ENCODE measurements at places on chromosomes 13 and 19.

DNA sequence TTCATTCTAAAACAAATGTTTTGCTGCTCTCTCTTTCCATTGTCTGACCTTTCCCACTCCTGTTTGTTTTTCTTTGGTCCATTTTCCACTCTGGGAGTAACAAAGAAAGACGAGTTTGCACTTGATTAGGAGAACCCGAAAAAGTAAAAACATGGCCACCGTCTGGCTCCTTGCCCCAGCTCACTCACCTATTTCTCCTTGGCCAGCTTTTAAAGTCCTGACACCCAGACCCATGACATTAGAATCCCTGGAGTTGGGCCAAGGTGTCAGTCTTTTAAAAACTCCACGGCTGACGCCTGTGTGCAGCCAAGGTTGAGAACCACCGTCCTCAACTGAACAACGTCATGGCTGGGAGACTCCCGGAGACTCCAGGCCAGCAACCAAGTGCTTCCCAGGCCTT lies 63.6 kb upstream of the FLT1 start:
- DNase-seq = no peak

DNA sequence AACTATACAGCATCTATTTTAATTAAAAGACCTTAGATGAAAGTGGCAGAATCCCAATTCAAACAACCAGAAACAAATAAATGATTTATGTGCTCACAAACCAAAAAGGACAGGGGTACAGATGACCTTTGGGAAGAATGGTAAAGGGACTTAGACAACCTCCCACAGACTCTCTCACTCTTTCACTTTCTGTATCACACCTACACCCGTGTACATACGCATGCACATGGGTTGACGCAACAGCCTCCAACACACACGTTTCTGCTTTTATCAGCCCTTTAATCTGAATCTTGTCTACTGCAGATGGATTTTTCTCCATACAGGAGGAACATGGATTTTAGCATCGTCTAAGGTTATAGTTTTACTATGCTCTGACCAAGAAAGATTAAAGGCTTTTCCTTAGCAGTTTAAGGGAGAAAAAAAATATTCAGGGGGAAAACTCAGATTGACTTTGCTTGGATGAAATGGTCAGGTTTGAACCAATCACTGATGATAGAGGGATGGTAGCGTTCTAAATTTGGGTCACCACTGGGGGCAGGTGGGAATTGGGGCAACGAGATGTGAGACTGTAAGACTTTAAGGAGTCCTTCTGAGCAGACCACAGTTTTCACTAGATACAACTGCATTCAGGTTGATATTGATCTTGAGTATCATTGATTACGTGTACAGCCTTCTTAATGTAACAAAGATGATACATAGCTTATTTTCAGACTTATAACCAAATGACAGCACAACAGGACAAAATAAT lies 166.1 kb downstream of the ITGBL1 start:
- no peak for DNase-seq

- DNase-seq = no peak
Observed at GRCh38 chr13:103948426-103948825, 882.2 kb upstream of the SLC10A2 start.

DNA sequence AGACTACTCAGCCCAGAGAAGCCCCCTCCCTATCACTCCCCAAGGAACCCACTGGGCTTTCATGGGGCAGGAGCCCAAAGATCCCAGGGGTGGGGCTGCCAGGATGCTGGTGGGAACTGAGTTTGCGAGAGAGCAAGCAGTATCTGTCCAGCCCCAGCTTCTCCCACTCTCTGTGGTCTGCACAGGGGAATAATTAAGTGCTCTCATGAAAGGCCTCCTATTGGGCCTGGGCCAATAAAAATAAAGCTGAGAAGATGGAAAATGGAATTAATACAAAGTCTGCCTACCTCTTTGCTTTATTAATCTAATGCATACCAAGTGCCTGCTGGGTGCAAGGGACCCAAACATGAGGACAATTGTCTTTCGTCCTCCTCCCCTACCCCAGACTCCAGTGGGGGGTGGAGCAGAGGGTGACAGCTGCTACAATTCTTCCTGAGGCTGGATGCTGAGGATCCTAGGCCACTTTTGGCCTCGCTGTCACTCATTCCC lies 5.4 kb downstream of the DDX39A start:
- DNase-seq = no peak

DNA sequence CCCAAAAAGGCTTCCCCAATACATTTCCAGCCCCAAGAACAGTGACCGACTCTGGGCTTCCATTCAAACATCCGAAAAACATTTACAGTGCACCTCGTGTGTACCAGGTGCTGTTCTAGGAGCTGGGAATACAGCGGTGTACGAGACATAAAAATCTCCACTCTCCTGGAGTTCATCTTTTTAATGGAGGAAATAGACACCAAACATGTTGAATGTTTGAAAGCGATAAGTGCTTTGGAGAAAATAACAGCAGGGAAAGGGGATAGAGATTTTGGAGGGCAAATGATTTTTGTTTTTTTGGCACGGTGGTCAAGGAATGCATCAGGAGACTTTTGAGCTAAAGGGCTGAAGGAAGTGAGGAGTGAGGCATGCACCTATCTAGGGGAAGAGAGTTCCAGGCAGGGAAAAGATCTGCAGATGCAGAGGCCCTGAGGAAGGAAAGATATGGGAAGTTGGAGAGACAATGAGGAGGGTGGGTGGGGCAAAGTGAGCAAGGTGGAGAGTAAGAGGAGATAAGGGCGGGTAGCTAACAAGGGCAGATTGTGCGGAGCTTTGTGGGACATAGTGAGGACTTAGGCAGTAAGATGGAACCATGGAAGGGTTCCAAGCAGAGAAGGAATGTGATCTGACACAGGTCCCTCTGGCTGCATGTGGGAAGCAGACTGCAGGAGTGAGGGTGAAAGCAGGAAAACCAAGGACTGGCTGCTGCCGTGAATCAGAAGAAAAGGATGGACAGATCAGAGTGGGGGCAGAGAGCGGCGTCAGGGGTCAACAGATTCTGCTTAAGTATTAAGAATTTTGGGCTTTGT lies 703 bp upstream of the FBL start:
- DNase-seq = no peak

DNA sequence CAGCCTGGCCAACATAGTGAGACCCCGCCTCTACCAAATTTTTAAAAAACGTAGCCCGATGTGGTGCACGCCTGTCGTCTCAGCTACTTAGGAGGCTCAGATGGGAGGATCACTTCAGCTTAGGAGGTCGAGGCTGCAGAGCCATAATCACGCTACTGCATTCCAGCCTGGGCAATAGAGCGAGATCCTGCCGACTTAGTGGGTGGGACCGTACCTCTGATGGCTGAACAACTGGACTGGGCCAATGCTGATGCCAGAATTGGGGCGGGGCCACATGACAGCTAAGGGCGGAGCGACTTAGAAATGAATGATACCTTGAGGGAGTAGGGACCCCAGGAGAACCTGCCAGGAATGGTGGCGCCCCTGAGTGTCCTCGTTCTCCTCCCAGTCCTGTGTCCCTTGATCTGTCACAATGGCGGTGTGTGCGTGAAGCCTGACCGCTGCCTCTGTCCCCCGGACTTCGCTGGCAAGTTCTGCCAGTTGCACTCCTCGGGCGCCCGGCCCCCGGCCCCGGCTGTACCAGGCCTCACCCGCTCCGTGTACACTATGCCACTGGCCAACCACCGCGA lies 3.6 kb downstream of the LTBP4 start:
- no peak for DNase-seq

DNA sequence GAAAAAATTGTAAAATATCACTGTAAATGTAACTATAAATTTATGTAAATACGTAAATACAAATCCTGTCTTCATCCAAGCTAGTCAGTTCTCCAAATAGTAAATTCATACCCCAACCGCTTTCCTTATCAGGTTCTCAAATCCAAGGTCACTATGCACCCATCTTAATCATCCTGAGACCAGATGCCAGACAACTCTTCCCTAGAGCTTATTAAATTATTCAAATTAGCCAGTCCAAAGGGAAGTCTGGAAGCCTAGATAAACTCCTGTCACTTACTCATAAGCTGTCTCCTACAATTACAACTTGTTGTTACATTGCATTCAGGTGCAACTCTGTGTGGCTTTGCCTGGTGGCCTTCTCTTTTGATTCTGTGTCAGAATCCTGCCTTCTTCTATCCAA lies 836.1 kb upstream of the PCDH20 start:
- DNase-seq = no peak

GRCh38 chr13:110549795-110550160 lies 11.7 kb downstream of the RAB20 start:
- no peak for DNase-seq

GRCh38 chr19:49832556-49832955 lies 14.5 kb downstream of the MED25 start:
- no peak for DNase-seq

GRCh38 chr13:94602467-94602866 lies 810 bp downstream of the GPR180 start:
- DNase-seq = no peak

GRCh38 chr19:7783991-7784423 lies 21.0 kb downstream of the CLEC4M start:
- no peak for DNase-seq

- peak; percentile 74 for DNase-seq
Observed at GRCh38 chr19:10431254-10431942, 11.1 kb downstream of the PDE4A start.

DNA sequence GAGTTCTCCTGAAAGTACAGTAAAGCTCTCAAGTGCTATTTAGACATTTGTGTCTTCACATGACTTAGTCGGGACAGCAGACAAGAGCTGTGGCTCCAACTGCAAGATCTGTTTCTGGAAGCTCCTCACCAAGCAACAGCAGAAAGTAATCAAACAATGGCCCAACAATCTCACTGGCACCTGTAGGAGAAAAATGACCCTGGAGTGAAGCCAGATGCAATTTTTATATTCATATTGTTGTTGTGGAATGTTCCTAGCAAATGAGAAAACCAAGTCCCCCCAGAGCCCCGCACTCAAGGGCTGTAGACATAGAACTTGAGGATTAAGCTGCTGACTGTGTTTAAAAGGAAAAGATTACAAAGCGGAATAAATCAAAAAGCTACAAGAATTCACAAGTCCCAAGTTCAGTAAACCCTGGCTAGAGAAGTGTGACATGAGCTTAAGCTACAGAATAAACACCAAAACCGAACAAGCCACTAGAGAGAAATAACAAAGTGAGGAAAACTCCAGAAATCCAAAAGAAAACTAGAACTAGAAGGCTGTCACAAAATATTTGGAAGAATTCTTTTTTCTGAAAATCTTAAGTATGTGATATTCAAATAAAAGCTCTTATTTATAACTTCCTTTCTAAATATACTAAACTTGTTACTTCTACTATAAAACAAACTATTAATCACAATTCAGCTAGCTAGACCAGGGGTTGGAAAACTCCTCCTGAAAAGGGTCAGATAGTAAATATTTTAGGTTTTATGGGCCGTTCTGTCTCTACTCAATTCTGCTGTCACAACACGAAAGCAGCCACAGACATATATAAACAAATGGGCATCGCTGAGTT lies 454.5 kb downstream of the SUCLA2 start:
- no peak for DNase-seq

GRCh38 chr19:34500656-34501120 lies 19.1 kb downstream of the WTIP start:
- DNase-seq = no peak

DNA sequence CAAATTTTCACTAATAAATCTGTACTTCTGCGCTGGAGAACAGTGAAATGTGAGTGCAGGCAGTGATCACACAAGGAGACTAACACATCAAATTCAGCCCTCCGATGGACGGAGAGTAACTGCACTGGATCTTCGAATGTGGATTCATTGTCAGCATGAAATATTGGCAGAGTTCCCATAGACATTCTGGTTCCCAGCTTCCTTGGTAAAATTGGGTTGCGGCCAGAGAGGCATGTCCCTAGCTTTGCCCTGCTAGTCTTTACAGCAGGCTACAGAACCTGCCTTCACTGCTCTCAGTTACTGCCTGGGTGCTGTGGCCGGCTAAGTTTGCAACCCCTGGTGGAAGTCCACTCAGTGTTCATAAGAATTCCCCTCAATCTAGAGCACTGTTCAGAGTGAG lies 32.3 kb upstream of the UQCRFS1 start:
- no peak for DNase-seq

DNA sequence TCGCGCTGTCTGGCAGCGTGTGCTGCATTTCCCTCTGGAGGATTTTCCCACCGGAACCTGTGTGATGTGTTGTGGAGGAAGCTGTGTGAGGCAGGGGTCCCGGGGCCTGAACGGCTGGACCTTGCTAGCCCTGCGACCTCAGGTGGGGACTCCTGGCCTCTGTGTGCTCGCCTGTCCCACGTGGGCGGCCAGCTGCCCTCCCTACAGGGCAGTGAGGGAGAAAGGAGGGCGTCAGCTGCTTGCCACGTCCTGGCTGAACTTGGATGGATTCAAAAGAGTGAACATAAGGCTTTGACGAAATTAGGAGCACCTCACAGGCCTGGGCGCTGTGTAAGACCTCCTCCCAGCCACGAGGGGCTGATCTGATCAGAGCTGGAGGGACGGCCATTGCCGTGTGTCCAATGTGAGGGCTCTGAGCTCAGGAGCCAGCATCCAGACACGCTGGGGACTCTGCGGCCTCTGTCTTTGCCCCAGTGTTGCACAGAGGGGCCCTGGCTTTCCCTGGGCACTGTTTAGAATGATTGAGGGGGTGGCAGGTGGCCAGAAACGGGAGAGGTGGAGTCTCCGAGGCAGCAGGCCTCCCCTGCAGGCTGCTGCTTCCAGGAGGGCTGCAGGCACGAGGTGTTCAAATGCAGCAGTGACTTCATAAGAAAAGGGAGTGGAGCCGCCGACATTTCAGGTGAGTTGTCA lies 13.0 kb downstream of the TFDP1 start:
- no peak for DNase-seq

- no peak for DNase-seq
Observed at GRCh38 chr13:20197361-20197834, 4.7 kb upstream of the GJB2 start.

DNA sequence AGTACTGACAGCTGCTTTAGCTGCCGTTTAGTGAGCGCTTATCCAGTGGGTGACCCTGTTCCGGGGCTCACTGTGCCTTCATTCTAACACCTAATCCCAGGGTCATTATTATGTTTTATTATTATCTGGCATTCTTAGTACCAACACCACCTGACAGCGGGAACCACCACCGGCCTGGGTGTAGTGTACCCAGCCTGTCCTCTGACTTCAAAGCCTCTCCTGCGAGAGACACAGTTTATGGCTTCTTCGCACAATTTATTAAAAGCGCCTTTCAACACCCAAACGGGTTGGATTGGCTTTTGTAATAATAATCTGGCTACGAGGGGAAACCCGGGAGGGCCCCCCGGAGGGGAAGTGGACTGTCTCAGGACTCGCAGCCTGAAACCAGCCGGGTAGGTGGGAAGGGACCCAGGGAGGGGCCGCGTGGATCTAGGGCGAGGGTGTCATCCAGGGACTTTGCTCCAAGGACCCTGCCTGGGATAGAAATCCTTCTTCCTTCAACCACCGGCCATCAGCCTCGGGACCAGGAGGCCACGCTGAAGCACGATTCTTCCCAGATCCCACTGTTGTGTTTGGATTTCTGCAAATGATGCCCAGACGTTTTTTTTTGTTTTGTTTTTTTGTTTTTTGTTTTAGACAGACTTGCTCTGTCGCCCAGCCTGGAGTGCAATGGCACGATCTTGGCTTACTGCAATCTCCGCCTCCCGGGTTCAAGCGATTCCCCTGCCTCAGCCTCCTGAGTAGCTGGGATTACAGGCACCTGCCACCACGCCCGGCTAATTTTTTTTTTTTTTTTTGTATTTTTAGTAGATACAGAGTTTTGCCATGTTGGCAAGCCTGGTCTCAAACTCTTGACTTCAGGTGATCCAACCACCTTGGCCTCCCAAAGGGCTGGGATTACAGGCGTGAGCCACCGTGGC lies 1.6 kb upstream of the ZBTB7A start:
- DNase-seq = no peak
